ENCODE measurements at places on chromosomes 12 and 14.

DNA sequence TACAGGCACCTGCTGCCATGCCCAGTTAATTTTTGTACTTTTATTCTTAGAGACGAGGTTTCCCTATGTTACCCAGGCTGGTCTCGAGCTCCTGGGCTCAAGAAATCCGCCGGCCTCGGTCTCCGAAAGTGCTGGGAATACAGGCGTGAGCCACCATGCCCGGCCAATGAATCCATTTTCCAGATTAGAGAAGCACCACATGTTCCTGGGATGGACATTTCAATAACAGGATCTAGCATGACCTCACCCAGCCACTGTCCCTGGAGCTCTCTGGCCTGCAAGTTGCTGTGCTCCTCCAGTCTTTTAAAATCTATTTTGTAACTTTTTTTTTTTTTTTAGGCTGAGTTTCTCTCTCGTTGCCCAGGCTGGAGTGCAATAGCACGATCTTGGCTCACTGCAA, 2.2 kb downstream of the GPR132 start:
- DNase-seq: no peak

DNA sequence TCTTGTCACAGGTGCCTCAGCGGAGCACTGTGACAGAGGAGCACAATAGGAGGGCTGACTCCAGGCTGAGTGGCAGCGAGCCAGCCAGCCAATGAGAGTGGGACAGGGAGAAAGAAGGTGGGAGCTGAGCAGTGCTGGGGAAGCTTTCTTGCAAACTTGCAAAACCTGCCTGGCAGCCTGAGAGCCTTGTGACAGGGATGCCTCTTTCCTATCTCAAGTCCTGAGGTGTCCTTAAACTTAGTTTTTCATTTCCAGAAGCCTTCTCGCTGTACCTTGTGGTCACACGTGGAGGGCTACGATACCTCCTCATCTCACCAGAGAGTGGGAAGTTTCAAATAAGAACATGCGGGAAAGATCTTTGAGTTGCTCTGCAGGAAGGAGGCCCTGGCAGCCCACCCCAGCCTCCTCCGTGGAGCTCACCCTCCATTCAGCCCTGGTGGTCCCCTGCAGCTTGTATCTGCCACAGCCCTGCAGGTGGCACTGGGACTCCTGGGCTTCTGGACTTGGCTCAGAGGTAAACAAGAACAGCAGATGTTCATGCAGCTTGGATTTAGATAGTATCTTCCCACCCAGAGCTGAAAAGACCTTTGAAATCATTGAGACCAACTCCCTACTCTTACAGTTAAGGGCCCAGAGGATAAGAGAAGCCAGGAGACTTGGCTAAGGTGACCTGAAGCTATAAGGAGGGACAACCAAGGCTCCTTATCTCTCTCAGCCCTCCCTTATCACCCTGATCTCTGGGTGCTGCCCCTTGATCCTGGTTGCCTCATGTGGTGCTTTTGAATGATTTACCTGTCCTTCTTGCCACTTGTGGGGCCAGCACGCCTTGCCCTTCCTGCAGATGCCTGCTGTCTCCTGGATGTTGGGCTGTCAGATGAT, 153.5 kb upstream of the MAX start:
- DNase-seq: no peak

DNA sequence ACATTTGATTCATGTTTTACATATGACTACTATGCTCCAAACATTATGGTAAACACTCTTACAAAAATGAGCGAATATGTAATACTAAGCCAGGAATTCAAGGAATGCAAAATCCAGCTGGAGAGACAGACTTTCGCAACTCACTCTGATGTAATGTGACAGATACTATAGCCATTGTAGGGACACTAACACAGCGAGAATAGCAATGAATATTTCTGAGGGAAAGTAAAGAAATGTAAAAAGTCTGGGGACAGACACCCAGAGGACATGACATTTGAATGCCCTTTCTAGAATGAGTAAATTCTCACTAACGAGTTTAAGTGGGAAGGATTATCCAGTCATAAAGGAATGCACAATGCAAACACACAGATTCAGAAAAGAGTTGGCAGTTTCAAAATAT, 121.9 kb downstream of the PIK3C2G start:
- no peak for DNase-seq

- DNase-seq: no peak
Measured at GRCh38 chr12:76031081-76031413, 529 bp downstream of the PHLDA1 start.

- no peak for DNase-seq
Measured at GRCh38 chr14:88929656-88930436, 105.4 kb downstream of the TTC8 start.

DNA sequence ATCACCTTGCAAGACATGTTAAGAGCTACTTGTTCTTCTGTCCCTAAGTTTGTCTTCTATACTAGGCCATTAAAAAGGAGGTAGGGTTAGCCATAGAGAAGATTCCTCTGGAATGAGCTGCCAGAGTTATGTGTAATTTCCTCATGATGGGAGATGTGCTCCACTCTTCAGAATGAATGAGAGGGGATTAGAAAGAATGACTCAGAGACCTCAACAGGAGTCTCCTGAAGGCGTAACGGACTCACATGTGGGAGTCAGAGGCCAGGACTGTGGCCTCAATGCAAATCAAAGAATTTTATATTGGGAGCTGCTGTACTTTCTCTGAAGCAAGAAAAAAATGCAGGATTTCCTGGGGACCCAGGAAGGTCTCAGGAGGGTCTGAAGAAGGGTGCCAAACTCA, 87.8 kb upstream of the ATXN7L3B start:
- DNase-seq: no peak

GRCh38 chr14:103016071-103016470, 41.3 kb downstream of the CDC42BPB start:
- DNase-seq: no peak

DNA sequence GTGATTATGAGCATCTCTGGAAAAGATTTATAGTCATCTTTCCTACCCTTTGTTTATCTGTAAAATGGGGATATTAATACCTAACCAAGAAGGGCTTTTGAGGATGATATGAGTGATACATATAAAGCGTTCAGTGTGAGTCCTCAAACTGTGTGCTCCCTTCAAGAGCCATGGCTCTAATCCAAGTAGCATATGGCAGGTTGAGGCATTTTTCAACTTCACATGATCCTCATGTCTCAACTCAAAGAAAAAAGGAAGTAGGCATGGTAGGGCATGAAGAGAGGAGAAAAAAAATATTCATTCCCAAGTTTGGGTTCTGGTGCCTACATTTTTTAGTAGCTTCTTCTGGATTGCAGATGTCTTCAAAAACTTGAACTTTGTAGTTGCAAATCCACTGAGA, 286.3 kb upstream of the ATP2B1 start:
- DNase-seq: no peak

GRCh38 chr14:94427016-94427613, 25.5 kb downstream of the SERPINA11 start:
- no peak for DNase-seq

GRCh38 chr12:120736404-120737331, 11.0 kb downstream of the ACADS start:
- no peak for DNase-seq

GRCh38 chr14:76719666-76720065, 41.6 kb upstream of the VASH1 start:
- no peak for DNase-seq

GRCh38 chr12:2691006-2691344, 103.8 kb upstream of the FKBP4 start:
- DNase-seq: no peak

Measured in stimulated activated CD4-positive, alpha-beta T cell treated with anti-CD3 and anti-CD28 coated beads, Interleukin-15, amount 100 ng/mL, for 1 hour (primary cell).